ENCODE measurements at places on chromosomes 5 and 9.

DNA sequence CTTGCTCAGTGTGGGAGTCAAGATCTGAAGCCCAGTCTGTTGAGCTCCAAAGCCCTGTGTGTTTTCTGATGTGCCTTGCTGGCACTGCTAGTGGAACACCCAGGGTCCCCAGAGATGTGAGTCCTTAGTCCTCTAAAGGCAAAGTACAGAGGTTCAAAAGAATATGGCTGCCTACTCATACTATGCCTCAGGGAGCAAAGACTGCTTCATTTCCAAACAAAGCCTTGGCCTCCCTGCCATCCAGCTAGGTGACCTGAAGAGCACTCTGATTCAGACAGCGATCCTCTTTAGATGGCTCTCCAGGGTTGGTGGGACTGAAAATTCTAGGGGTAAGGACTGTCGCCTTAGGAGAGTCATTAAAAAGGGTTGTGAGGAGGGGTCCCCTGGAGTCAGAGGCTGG is 2.0 kb downstream of the PRLR start:
- no peak for DNase-seq

- no peak for DNase-seq
These were observed 5.2 kb downstream of the UCK1 start for GRCh38 chr9:131525643-131526565.

GRCh38 chr5:151141535-151141934 is 16.0 kb downstream of the ANXA6 start:
- DNase-seq, result no peak

DNA sequence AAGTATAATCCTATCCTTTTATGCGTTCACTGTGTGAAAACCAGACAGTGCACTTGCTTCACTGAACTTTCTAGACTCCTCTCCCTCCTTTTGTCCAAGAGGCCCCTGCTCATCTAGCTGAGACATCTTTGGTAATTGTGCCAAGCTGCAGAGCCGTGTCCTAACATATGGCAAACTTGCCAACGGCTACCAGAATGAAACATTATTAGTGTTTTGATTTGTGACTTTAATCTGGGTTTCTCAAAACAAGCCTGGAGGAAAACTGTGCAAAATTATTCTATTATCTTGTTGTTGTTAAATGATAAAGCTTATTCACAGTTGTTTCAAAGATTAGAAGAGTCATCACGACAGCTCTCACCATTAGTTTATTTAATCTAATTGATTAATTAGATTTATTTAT is 79.0 kb upstream of the RETREG1 start:
- no peak for DNase-seq

- no peak for DNase-seq
These were observed 49.6 kb downstream of the BARX1 start for GRCh38 chr9:93905473-93906133.

DNA sequence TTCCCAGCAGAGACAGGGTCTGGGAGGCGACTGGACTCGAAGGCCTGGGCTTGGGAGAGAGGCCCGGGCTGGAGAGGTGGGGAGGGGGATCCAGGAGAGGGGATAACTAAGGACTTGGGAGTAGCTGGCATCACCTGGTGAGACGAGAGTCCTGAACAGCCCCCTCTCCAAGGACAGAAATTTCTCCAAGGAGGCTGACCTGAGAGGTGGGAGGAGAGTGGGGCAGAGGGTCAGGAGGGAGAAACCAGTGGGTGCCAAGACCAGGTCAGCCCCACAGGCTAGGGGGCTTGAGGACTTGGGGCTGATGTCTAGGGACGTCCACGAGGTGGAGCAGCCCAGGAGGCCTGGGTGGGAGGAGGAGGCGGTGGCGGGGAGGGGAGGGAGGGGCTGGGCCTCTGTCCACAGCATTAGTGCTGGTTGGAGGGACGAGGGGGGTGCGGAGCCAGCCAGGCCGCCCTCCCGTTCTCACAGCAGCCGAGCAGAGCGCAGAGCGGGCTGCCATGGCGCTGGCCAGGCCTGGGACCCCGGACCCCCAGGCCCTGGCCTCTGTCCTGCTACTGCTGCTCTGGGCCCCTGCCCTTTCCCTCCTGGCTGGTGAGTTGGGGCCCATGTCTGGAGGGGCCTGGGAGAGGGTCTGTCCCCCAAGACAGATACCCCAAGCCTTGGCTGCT is at the start of gene CRB2:
TSS of gene CRB2 (plus strand) at position 437 of the 671 bp plus-strand sequence. CDS start at position 501, 64 bp downstream.
- DNase-seq, result no peak

- DNase-seq, result no peak
These were observed 15.4 kb upstream of the QSOX2 start for GRCh38 chr9:136260936-136261472.

- no peak for DNase-seq
These were observed 51.4 kb upstream of the DAB2 start for GRCh38 chr5:39475881-39476842.

GRCh38 chr5:117337064-117337749 is 762.6 kb upstream of the SEMA6A start:
- DNase-seq, result no peak

- no peak for DNase-seq
These were observed 490 bp downstream of the ICE1 start for GRCh38 chr5:5422819-5423515.

- no peak for DNase-seq
These were observed 154.0 kb downstream of the WDR70 start for GRCh38 chr5:37532976-37533740.

DNA sequence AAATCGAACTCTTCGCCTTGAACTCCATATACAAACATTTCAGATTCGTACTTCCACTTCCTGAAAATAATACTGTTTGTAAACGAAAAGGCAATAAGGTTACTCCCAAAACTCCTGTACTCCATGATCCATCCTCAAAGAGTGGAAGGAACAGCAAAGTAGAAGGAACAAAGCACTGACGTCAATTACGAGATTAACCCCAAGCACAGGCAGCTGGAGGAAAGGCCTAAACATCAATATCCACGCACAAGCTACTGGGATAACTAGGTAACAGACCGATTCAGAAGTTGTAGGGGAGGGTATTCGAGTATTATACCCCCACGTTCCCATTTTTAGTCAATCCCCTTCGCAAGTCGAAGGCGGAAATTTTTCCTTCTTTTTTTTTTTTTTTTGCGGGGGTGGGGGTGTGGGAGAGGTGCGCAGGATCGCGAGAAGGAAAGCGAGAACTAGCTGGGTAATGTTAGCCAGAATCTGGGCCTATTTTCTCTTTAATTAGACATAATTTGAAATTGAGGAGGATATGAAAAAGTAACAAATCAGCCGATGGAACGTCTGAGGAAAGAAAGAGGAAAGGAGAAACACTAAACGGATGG is 909 bp downstream of the AFF4 start:
- DNase-seq, result peak; percentile 71

DNA sequence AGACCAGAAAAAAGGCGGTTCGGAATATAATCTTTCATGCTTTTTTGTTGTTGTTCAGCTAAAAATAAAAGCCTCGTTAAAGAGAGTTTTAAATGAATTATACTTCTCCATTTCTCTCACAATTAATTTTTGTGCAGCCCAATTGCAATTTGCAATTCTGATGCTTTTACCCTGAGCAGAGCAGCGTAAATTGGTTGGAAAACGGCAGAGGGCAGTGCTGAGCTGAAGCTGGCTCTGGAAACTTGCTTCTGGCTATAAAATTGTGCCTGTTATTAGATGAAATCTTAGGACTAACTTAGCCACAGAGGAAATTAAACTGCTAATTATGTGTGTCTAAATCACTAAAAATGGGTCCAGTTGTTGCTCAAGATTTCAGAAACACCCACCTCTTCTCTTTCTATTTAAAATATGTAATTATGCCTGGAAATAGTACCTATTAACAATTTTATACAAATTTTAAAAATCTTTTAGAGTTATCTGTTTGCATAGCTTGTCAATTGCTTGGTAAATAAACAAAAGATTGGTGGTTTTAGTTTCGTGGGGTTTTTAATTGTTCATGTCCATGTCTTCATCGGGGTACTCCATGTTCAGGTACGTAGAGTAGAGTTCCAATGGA is 441.8 kb upstream of the TLE4 start:
- DNase-seq, result peak; percentile 61

GRCh38 chr9:111700776-111701175 is 39.4 kb downstream of the GNG10 start:
- no peak for DNase-seq

- DNase-seq, result no peak
These were observed 137.4 kb upstream of the PRR16 start for GRCh38 chr5:120326651-120327050.

DNA sequence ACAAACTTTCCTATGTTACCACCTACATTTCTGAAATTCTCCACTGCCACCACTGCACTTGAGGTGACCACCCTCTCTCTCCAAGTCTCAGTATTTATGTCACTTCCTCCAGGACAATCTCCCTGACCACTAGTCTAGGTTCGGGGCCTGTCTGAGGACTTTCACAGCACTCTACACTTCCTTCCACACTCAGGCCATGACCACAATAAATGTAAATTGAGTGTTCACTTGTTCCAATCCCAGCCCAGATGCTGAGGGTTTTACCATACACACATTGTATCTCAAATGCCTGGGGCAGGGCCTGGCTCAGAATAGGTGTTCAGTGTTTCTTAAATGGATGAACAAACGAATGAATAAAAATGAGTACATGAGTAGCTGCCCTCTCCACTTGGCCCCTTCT is 26.9 kb upstream of the CCNG1 start:
- no peak for DNase-seq

GRCh38 chr9:15744196-15744595 is 191.4 kb downstream of the CCDC171 start:
- no peak for DNase-seq

DNA sequence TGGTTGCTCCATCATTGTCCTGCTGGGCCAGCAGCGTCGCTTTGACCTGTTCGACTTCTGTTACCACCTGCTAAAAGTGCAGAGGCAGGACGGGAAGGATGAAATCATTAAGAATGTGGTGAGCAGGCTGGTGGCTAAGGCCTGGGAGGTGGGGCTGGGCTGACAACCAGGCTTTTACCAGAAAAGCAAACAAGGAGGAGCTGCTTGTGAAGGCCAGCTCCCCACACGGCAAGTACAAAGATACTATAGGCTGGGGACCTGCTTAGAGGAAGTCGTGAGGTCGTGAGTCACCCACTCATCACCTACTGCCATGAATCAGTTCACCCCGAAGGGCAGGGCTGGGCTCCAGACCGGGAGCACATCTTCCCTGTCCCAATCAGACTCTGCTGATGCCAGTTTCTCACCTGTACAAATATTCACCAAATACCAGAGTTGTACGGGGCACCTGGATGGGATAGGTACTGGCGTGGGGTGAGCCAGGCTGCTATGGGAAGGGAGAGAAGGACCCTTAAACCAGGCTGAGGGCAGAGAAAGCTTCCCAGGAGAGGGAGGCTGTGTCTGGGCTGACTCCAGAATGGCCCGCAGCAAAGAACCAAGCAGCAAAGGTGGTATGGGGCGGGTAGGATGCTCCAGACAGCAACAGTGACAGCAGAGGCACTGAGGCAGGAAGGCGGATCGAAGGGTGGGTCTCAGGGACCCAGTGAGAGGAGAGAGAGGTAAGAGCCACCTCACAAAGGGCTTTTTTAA is 69.3 kb upstream of the NIPAL4 start:
- DNase-seq, result peak; percentile 98

GRCh38 chr5:131637694-131638093 is 2.7 kb upstream of the RAPGEF6 start:
- DNase-seq, result no peak

DNA sequence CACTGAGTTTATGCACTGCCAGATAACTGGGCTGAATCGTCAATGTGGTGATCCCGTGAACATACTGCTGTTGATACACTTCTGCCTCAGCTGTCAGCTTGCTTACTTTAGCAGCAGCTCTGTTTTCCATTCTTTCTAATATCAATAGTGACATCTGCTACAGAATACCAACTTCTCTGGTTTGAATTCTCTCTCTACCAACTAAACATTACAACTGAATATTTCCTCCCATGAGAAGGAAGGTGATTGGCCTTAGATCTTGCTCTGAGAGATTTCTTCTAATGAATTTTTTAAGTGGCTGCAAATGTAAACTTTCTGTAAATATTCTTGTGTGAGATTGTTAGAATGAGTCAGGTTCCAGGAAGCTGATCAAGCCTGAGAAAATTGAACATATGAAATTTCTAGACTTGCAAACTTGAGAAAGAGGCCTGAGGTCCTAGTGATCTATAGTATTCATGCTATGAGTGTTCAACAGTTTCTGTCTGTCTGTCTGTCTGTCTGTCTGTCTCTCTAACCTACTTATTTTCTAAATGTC is 205.5 kb upstream of the CDKN2B start:
- DNase-seq, result no peak

DNA sequence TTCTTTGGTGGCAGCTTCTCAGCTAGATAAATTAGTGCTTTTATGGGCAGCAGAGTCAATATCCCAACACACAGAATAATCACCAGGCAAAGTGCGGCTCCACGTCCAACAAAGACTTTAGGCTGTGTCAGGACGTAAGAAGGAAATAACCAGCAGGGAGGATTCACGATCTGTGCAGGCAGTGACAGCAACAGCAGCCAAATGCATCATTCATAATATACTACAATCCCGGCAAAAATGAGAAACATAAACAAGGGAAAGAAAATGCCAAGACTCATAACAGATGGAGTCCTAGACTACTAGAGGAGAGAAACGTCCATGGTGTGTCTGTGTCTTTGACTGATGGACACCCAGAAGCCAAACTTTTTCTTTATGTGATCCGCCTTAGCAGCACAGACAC is 100.7 kb downstream of the LMNB1 start:
- no peak for DNase-seq

GRCh38 chr5:103741984-103742383 is 179.4 kb upstream of the NUDT12 start:
- no peak for DNase-seq

DNA sequence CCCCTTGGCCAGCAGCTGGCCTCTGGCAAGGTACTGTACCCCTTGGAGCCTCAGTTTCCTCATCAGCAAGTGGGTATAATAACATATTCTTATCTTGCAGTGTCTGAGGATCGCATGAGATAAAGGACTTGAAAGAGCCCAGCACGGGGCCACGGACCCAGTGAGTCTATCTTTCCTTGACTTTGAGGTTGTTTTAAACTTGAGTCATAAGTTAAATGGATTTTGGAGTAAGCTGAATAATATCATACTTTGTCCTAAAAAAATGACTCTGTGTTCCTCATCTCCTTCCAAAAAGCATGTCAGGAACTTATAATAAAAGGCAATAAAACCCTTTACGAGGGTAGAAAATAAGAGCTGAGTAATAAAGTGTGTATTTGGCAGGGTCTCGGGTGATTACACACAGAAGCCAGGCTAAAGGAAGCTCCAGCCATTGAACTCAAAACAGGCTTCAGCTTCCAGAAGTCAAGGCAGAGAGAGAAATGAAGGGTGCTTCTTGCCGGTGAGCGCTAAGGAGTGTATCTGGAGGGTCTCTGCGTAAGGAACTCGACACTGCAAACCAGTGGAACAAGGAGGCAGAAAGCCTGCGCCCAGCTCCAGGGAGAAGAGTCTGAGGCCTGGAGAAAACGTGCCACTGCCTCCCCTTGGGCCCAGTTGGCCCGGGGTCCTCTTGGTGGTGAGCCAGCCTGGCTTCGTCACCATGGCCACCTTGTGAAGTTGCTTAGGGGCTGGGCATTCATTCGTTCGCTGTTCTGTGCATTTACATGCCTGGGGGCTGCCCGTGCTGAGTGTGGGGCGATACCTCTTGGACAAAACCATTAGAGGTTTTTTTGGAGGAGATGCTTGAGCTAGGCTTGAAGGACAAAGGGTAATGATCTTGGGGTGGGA is 72.4 kb upstream of the PHYKPL start:
- DNase-seq, result no peak
